ENCODE measurements at places on chromosomes 3 and 15.

- DNase-seq = no peak
Observed at GRCh38 chr15:33013827-33014445, 180.6 kb downstream of the FMN1 start.

- DNase-seq = no peak
Observed at GRCh38 chr3:100107221-100107814, 7.0 kb downstream of the FILIP1L start.

DNA sequence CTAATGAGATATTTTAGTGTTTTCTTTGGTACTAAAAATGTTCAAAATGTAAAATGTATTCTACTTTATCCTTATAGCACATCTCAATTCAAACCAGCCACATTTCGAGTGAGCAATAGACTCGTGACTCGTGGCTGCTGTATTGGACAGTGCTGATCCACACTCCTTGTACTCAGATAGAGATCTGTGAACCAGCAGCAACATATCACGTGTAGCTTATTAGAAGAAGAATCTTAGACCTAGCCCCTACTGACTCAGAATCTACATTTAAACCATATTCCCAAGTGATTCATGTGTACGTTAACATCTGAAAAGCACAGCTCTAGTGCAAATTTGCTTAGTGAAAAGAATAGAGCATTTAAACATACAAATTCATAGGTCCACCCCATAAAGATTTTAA, 130.9 kb downstream of the IL1RAP start:
- DNase-seq = no peak

DNA sequence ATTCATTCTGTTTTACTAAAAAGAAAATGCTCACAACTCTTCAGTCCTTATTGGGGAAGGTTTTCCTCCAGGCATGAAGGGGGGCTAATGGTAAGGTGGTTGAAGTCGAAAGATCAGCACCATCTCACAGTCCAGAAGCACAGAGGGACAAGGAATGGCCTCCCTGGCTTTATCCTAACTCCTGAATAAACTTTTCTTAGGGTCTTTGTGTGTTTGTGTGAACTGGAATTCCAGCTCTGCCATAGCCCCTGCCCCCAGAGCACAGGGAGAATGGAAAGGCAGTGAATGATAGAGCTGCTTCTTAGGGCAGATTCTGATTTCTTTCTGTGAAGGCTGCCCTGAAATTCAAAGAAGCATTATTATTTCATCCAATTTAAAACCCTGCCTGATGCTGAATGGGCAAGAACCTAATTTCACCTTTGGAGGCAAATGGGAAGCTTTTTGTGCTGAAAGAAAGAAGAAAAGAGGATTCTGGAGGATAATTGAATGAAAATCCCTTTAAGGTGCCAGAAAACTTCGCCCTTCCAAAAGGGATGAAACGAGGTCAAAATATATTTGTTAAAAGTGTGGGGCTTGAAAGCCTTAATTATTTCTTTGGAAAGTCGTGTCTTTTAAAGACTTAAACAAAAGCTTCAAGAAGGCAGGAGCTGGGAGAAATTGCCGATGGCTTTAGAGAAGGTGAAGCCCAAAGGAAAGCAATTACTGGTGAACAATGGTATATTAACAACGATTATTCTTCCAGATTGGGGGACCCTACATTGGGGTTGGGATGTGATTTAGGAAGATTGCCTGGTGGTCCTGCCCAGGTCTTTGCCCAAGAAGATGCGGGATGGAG, 259.9 kb upstream of the RGMA start:
- no peak for DNase-seq

- DNase-seq = no peak
Observed at GRCh38 chr15:36953346-36953745, 147.0 kb downstream of the MEIS2 start.

- DNase-seq = no peak
Observed at GRCh38 chr15:59035201-59035600, 47.7 kb downstream of the RNF111 start.

Data from dorsolateral prefrontal cortex (tissue), 122 donors.